Stimulated activated CD8-positive, alpha-beta memory T cell treated with anti-CD3 and anti-CD28 coated beads, Interleukin-4, amount 100 ng/mL, for 4 hours (primary cell): ENCODE measurements at places on chromosomes 5 and 9.

DNA sequence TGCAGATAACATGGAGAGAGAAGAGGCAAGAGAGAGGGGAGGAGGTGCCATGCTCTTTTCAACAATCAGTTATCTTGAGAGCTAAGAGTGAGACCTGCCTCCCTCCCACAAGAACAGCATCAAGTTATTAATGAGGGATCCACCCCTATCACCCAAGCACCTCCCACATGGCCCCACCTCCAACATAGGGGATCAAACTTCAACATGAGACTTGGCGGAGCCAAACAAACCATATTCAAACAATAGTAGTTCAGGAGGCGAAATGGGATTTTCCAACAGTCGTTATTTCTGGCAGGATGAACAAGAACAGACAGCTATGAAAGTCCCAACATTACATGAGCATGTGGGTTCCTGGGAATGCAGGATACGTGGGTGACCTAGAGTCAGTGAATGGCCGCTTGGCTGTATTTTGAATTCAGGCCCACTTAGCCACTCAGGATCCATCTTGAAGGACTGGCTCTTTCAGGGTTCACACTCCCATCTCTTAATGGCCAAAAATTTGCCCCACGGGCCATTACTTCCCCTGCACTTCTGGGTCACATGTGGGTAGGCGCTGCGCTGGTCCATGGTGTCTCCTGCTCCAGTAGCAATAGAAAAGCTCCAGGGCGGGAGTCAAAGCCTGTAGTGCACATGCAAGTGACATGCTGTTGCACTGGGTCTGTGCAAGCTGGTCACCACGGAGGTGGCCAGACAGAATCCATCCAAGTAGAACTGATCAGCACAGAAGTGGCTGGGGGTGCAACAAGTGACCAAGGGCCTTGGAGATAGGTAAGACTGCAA, 7.1 kb upstream of the FAF2 start:
- no peak for DNase-seq

- DNase-seq: no peak
Measured at GRCh38 chr5:168734620-168735300, 155.6 kb upstream of the PANK3 start.

DNA sequence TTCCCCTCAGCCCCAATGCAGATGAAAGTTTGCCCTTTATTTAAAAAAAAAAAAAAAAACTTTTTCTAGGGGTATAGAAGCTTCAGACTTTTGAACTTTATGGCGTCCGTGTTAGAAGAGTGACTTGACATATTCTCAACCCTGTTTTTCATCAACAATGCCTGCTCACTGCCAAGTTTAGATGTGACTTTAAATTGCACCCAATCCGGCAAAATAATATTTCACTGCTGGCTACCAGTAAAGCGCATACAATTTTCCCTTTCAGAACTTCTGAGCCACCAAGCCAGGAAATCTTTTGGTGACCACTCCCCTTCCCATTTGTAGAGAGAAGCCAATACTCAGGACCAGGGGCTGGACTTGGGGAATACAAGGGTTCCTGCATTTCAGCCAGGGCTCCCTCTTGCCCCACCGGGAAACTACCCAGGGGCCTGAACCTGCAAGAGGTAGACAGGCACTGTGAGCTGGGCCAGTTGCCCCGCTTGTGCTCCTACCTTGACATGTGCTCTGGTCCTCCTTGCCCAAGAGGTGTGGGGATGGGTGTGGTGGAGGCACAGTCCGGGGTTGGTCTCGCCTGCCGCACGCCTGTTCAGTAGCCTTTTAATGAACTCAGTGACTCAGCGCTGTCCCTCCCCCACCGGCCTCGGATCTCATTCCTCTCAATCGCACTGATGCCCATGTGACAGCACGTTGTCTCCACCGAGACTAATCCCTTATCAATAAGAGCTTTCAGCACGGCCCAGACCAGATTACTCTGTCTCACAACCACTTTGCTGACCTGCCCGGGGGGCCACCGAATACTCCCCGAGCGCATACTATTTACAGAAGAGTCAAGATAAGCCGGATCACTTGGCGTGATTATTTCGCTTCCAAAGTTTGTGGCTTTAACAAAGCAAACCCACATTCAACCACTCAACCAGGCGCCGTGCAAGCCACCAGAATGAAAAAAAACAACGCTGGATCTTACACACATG, 226.4 kb downstream of the DCP2 start:
- no peak for DNase-seq

GRCh38 chr5:9363026-9363425, 182.8 kb downstream of the SEMA5A start:
- DNase-seq: no peak

- no peak for DNase-seq
Measured at GRCh38 chr5:125981016-125981415, 442.2 kb upstream of the GRAMD2B start.

DNA sequence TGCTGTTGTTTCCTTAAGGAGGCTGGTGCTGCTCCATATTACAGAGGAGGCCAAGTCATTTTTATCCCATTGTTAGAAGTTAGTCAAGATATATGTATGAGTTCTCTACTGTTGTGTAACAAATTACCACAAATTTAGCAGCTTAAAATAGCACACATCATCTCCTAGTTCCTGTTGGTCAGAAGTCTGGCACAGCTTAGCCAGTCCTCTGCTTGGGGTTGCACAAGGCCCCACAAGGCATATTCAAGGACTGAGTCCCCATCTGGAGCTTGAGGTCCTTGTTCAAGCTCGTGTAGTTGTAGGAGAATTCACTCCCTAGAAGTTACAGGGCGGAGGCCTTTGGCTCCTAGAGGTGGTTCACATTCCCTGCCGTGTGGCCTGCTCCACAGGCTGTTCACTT, 14.7 kb downstream of the MTAP start:
- DNase-seq: no peak

- DNase-seq: no peak
Measured at GRCh38 chr9:96006961-96007360, 131.5 kb downstream of the ERCC6L2 start.

DNA sequence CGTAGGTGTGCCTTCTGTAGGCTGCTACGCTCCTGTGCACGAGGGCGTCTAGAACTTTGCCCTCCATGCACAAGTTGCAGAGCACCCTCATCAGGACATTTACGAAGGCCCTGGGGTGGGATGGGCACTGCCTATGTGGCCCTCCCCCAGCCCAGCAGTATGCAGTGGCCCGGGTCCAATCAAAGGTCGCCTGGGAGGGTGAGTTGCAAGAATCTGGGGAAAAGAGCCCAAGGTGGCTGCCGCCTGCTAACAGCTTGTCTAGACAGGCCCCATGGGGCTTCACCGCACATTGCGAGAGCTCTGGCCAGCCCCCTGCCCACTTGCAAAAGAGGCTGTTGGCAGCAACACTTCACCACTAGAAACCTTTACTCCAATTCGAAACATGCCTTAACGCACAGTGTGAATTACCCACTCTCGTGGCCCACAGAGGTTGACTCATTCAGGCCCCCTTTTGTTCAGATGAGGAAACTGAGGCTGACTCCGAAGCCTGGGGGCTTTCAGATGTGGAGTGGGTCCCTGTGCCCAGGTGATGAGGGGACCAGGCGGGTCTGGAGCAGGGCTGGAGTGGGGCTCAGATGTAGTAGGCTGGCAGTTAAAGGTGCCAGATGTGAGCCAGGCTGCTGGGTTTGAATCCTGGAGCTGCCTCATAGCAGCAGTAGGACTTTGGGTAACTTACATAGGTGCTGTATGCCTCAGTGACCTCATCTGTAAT, 31.8 kb upstream of the IL17B start:
- DNase-seq: no peak

DNA sequence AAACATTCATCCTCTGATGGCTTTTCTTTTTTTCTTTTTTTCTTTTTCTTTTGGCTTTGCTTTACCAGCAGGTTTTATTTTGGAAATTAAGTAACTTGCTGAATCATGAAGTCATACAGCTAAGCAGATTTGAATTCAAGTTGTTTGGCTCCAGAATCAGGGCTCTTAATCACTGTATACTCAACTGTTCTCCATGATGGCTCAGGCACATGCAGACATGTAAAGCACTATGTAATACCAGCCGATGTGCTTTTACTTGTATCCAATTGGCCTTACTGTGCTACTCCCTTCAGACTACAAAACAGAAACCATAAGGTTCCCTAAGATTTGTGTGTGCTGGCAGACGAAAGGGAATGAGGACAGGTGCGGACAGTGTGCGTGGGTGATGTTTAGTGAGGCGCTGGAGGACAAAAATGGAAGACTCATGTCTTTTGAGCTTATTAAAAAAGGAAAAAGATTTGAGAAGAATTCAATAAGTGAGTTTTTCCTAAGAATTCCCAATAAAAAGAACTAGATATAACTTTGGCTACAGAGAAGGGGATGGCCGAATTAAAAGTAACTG, 44.7 kb upstream of the OTP start:
- no peak for DNase-seq

DNA sequence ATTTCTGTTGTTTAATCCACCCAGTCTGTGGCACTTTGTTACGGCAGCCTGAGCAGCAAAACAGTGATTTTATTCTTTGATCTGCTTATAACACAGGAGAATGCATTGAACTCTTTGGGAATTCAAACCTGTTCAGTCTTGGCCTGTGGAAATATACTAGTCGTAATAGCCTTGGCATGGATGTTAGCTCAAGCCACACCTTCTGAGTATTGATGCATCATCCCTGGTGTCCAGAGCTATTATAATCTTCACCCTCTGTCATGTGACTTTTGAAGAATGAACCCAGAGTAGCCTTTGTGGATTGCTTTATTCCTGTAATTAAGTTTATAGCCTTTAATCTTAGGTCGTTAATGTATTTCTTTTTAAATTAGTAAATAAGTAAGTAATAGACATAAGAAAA, 50.8 kb upstream of the TEX48 start:
- DNase-seq: no peak

DNA sequence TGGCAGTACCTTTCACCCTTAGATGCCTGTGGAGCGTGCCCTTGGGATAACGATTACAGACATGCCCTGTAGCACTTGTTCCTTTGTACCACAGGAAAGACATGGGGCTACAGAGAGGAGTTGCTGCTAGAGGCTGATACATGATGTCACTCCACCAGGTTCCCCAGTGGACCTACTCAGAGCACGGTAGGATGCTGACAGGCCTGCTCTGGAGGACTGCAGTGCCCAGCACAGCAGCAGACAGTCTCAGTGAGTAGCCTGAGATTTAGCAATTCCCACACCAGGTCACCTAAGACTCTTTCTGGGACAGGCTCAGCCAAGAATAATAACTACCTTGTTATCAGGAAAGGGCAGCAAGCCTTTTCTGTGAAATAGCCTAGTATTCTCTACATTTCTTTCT, 28.8 kb downstream of the PDE4D start:
- no peak for DNase-seq

GRCh38 chr5:136028782-136029742, at the start of gene TGFBI:
TGFBI (plus strand) TSS chr5:136028988; CDS start chr5:136029056, 68 bp downstream.
- DNase-seq: no peak

GRCh38 chr5:167658889-167659288, 632.6 kb upstream of the WWC1 start:
- DNase-seq: no peak

GRCh38 chr9:79383096-79383495, 188.7 kb upstream of the TLE4 start:
- no peak for DNase-seq

DNA sequence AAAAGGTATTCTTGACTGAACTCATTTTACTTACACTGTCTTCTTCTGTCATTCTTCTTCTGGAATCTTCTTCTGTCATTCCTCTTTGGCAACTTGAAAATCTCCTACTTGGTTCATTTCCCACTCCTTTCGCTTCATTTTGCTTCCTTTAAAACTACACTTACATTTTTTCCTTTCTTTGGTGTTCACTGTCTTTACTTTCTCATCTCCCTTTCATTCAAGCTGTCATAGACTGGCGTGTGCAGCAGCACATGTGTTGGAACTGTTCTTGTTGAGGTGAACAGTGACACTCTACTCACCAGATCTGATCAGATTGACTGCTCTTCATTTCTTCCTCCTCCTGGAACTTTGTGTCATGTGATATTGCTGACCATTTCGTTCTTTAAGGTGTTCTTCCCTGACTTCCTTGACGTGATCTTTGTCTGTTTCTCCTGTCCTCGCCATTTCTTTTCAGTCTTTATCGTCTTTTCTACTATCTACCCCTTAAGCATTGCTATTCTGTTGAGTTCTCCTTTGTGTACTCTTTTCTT, 6.4 kb downstream of the DNAJC25 start:
- no peak for DNase-seq

DNA sequence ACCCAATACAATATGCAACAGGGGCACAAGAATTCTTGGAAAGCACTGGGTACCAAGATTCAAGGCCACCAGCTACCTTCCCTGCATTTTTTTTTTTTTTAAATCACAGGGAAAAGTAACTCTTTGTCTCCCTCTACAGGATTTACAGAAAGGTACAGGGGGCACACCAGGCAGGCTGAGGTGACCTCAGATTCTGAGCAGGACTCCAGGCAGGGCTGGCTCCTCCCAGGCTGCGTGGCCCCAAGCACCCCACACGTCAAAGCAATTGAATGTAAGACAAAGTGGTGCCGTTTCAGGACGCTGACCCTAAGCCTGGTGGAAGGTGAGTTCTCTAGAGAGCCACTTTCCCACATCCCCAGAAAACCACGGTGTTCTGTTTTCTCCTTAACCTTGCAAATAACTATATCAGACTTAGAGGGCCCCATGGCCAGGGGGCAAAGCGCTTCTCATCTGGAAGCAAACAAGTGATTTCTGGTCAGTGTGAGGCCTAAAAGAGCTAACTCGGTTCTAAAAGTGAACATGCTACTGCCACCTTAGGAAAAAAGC, 222.6 kb downstream of the ROR2 start:
- no peak for DNase-seq
